ENCODE measurements at places on chromosomes 12 and 14.

GRCh38 chr12:69986114-69986513, 161.1 kb downstream of the MYRFL start:
- DNase-seq: no peak

GRCh38 chr14:89856871-89857345, 97.6 kb downstream of the EFCAB11 start:
- DNase-seq: peak; percentile 0

- no peak for DNase-seq
Measured at GRCh38 chr12:118102609-118103008, 1.2 kb downstream of the VSIG10 start.

DNA sequence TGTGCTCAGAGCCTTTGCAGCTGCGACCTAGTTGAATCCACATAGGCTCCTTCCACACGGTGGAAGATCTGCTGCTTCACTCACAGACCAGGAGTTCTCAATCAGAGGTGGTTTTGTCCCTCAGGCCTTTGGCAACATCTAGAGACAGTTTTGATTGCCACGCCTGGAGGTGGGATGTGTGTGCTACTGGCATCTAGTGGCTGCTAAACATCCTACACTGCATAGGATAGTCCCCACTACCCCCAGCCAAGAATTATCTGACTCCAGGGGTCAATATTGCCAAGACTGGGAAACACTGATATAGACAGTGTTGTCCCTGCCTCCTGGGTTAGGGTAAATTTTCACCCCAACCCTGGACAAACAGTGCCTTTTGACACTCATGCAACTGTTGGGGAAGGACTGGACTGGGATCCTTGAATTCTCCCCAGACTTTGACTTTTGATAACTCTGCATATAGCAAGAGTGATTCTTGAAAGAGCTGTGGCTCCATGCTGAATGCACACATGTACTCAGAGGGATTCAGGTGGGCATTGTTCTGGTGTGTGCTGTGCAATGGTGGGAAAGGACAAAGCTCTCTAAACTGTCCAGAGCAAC, 39.8 kb downstream of the BAZ2A start:
- no peak for DNase-seq
